Urinary bladder (tissue), 4 donors: ENCODE measurements at places on chromosomes 6 and 20. TPM values are rescaled to one million over a fixed set of nuclear protein-coding genes. Genes with fewer than 3 reads are reported as not detected.

DNA sequence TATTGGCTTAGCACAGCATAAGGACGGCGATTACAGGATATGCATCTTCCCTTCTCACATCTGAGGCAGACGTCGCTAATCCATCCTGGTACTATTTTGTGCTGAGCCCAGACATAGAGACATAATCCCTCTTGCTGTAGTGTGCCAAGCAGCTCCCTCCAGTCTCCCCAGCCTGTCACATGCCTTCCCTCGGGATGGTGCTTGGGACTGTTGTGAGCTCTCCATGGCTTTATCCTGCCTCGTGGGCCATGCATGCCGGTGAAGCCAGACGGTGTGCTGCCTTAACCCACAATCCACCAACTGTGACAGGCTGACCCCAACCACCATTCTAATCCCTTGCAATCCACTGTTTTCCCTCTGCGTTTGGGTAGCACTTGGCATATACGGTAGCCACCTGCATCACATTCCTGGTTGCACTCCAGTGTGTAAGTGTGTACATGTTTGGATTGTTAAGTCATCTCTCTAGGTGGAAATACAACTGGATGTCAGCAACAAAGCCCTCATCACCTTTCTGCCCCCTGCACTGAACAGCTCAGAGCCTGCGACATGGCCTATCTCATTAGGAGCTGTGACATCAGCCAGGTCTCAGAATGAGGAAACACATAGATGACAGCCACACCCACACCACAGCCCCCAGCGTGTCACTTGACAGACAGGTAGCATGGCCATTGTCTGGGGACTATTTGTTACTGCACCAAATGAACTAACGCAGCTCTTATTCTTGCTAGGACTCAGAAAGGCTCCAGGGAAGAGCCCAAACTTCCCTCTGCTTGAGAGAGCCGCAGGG is 374.8 kb upstream of the CDH4 start:
- no peak for DNase-seq

Gene TUBB2B
- polyA plus RNA-seq: 22.4 TPM

Gene MRPL2
- 61.6 TPM for polyA plus RNA-seq

DNA sequence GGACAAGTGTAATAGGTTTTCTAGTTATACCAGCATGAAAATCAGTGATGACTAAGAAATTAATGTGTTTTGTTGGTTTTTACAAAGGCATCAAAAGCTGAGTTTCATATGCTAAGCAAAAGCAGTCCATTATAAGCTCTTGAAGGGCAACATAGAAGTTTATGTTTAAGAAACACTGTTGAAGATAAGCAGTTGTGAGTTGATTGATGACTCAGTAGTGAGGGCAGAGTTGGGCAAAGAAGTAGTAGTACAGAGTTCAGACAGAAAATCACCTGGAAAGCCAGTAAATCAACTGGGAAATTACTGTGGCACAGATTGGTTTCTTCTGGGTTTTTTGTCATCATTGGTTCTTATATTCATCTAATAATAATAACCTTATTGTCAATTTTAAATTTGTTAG is 78.0 kb upstream of the SMIM8 start:
- DNase-seq: no peak

DNA sequence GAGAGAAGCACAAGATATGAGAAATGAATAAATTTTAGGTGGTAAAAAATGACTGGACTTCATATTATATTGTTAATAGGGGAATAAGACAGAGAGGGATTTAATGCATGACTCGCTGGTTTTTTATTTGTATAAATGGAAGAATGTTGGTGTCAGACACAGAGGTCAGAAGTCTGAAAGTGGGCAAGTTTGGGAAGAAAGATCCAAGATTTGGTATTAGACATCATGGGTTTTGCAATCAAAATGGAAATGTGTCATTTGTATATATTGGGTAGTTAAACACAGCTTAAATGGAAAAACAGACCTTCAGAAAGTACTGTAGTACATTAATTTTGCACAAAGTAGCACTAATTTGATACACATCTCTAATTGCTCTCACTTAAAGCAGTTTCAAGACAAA is 96.2 kb downstream of the EYA4 start:
- no peak for DNase-seq

Gene PDE10A
- polyA plus RNA-seq: 1.8 TPM

- DNase-seq: no peak
These were observed 169.1 kb downstream of the IBTK start for GRCh38 chr6:82078286-82078908.

- no peak for DNase-seq
These were observed 120.0 kb downstream of the CEBPB start for GRCh38 chr20:50310673-50311051.

DNA sequence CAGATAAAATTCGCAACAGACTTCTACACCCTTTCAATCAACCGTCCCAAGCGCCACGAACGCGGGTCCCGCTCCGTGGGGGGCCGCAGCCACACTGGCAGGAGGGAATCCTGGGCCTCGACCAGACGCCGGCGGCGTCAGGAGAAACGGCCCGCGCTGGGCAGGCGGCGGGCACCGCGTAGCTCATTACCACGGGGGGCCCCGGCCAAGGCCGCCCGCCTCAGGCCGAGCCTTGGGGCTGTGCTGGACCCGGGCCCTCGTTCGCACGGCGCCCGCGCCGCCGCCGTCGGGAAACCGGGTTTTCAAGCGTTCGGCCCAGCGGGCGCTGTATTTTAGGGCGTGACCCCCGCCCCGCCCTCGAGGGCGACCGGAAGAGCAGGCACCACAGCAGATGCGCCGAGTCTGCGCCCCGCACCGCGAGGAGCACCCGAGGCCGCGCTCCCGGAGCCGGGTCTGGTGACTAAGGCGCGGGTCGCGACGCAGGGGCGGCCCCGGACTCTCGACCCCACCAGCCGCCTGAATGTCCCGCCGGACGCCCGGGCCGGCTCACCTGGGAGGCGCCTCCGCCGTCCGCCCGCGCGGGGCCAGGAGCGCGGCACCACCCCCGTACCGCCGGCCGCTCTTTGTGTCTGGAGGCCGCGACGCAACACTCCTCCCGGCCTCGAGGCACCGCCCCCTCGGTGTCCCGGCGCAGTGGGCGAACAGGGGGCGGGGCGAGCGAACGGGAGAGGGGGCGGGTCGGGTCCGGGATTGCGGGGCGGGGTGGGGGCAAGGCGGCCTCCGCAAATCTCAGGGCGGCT is at the start of gene NINL:
NINL (minus strand) TSS at position 627 of the 800 bp plus-strand sequence. CDS start 58,944 bp downstream, outside the sequence.
- DNase-seq: no peak

Gene RAET1L
- polyA plus RNA-seq: not detected

GRCh38 chr6:81950877-81951276 is 198.4 kb upstream of the TENT5A start:
- no peak for DNase-seq

GRCh38 chr20:64129146-64129782 is 21.9 kb upstream of the NPBWR2 start:
- no peak for DNase-seq

DNA sequence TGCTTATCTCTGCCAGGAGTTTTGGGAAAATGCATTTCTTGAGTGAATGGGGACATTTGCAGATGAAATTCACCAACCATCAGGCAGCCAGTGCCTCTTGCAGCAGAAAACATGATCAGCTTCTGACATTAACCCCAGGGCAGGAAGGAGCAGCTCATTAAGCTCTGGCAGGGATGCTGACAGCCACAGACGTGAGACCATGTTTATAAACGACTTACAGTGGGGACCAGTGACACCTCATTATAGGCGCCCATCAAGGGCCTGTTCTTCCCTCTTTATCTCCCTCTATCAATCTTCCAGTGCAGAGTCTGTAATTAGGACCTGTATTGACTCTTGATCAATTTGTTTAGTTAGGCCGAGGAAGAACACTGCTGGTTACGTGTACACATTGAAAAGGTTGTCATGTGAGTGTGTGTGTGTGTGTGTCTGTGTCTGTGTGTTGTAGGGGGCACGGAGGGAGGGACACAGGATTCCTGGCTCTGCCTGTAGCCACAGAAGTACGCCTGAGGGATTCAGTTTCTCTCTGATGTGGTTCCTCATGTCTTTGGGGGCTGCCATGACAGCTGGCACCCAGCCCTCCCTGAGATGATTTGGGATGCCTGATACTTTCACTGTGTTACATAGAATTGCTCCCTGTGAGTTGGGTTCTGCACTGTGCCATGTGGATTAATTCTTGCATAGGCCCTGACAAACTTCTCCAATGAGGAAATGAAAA is 428.4 kb upstream of the CHD6 start:
- DNase-seq: no peak

Gene XKR7
- polyA plus RNA-seq: 0.03 TPM

DNA sequence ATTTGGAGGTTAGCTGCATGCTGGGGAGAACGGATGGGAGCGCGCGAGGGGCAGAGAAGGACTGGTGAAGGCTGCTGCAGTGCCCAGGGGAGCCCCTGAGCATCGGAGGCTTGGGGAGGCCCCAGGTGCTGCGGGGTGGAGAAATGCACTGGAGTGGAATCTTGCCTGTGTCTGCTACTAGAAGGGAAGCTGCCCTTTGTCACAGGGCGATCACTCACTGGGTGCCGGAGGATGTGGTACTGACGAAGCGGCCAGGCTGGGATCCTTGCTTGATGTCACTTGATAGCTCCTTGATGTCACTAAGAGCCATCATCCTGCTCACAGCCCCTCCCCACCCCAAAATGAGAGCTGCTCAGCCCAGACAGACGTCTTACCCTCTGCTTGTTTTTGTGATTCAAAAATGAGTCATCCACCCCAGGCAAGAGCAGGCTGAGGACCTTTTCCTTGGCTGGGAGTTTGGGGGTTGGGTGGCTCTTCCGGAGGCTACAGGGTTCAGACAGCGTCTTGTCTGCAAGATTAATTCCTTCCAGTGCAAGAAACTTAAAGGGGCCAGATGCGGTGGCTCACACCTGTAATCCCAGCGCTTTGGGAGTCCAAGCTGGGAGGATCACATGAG is 62.6 kb upstream of the PMEPA1 start:
- DNase-seq: no peak

DNA sequence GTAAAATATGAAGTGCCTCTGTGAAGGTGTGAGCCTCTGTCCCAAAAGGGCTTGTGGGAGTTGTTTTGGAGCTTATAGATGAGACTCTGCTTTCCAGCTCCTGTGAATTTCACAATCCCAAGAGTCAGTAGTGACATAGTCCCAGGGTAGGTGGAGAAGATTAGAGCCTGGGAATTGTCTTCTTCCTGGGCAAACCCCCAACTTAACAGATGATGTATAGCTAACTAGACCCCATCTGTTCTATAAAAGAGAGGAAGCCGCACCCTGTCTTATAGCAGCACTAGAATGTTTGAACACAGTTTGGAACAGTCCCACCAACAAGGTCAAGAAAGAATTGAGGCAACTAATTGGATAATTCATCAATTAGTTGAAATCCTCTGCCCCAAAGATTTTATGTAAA is 294.7 kb downstream of the ZNF217 start:
- DNase-seq: no peak

DNA sequence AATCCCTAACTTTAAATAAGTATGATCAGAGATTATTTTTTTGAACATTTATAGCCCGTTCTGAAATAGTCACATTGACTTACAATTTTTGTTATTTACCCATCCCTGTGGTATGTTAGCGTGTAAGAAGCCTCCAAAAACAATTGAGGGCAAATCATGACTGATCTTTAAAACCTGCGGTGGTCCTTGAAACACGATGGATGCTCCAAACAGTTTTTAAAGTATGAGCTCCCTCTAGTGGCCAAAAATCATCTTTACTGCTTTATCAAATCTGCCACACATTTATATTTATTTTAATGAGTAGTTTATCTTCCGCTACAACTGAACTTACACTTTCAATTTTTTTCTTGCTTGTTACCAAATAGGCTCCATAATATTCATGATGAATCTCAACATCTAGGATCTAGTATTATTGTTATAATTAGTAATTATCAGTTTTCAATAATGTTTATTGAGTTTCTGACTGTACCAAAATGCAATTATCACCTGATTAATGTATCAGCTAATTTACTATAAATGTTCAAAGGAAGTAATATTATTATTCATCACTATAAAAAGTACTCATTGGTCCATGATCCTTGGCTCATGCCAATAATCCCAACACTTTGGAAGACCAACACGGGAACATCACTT is 52.2 kb downstream of the MARCKS start:
- DNase-seq: peak; percentile 46

Gene MRAP2
- polyA plus RNA-seq: 0.92 TPM

- DNase-seq: no peak
These were observed 46.9 kb upstream of the TRIM26 start for GRCh38 chr6:30260036-30260504.

Gene HAO1
- polyA plus RNA-seq: 0.10 TPM

Gene TBXT
- not detected for polyA plus RNA-seq

DNA sequence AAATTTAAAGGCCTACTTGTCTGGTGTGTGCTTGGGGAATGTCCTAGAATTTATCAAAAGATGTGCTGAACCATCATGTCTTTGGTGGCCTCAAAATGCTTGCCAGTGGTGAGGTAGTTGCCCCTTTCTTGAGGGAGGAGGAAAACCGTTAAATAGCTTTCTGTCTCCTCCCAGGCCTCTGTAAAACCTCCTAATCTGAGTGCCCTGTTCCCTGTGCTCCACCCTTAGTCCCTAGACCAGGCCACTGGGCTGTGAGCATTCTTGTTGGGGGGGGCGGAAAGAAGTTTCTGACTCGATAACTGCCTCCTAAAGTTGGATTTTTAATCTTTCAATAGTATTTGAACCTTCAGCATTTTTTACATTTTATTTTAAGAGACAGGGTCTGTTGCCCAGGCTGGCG is 23.1 kb downstream of the JARID2 start:
- no peak for DNase-seq

GRCh38 chr20:10304471-10305046 is 85.9 kb downstream of the SNAP25 start:
- no peak for DNase-seq

- no peak for DNase-seq
These were observed 40.0 kb upstream of the APCDD1L start for GRCh38 chr20:58555078-58555765.

DNA sequence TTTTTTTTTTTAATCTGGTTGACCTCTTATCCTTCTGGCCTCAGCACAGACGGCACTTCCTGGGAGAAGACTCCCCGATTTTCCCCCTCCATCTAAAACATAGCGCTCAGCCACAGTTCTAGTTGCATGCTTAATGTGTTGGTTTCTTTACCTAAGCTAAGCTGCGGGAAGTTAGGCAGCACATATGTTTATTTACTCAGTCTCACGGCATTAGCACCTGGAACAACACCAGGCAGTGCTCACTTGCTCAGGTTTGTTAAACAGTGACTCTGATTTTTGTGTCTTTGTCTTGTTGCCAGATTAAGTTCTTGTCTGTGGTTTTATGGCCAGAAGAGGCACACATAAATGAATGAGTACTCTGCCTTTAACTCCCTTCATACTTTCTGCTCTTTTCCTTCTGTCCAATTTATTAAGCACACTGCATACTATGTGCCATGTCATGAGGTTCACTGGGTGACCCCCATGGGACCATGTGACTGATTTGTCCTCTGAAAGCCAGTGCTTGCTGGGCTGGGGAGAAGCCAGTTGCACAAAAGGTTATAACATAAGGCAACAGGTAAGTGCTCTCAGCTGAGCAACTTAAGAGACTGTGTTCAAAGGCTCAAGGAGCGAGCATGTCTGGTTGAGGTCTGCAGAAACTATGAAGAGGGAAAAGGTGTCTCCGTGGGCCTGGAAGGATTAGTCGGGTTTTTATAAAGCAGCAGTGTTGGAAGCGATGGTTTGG is 93.6 kb downstream of the RPP40 start:
- DNase-seq: no peak
